ENCODE measurements at places on chromosomes 16 and 17. TPM values are rescaled to one million over a fixed set of nuclear protein-coding genes. Genes with fewer than 3 reads are reported as not detected.

CALB2 gene
- total RNA-seq = not detected

CDH5 gene
- 14.2 TPM for total RNA-seq

TPSAB1 gene
- total RNA-seq = not detected

DHRS7C gene
- not detected for total RNA-seq

EVPLL gene
- total RNA-seq = not detected

CACNA1G gene
- 0.60 TPM for total RNA-seq

ABHD15 gene
- total RNA-seq = 12.1 TPM

LAT gene
- total RNA-seq = 6.7 TPM

CRISPLD2 gene
- total RNA-seq = 68.6 TPM

C17orf50 gene
- not detected for total RNA-seq

OTOA gene
- not detected for total RNA-seq

VTN gene
- total RNA-seq = 17.4 TPM

PRR29 gene
- 3.8 TPM for total RNA-seq

MPDU1 gene
- 115 TPM for total RNA-seq

HS3ST3A1 gene
- 20.0 TPM for total RNA-seq

PPP1R27 gene
- total RNA-seq = not detected

KIF19 gene
- not detected for total RNA-seq

PRPF8 gene
- total RNA-seq = 82.6 TPM

NHERF1 gene
- 16.1 TPM for total RNA-seq

CCL15 gene
- not detected for total RNA-seq

CFAP97D1 gene
- total RNA-seq = not detected

C16orf96 gene
- total RNA-seq = 0.09 TPM

KRT27 gene
- total RNA-seq = not detected

SSTR5 gene
- total RNA-seq = not detected

TBC1D3G gene
- total RNA-seq = not detected

CAMKK1 gene
- total RNA-seq = 2.0 TPM

VAT1L gene
- 1.3 TPM for total RNA-seq

SDR42E1 gene
- total RNA-seq = under 0.01 TPM

MPP2 gene
- total RNA-seq = 2.6 TPM

ICAM2 gene
- total RNA-seq = 0.77 TPM

ACSM5 gene
- total RNA-seq = not detected

CCDC47 gene
- 38.9 TPM for total RNA-seq

DNAH17 gene
- not detected for total RNA-seq

TMEM92 gene
- total RNA-seq = 0.09 TPM

TMEM256 gene
- total RNA-seq = 83.2 TPM

CCL4 gene
- not detected for total RNA-seq

RNU2-1 gene
- not detected for total RNA-seq

ABCC11 gene
- total RNA-seq = under 0.01 TPM

CD300LB gene
- total RNA-seq = not detected

SOX8 gene
- 1.1 TPM for total RNA-seq

MGAT5B gene
- total RNA-seq = 2.7 TPM

KCNJ2 gene
- total RNA-seq = under 0.01 TPM

FBXO39 gene
- not detected for total RNA-seq

BTBD17 gene
- total RNA-seq = not detected

SMCR8 gene
- 11.4 TPM for total RNA-seq

NLRC5 gene
- 6.7 TPM for total RNA-seq

TNFRSF17 gene
- total RNA-seq = not detected

KAT7 gene
- 17.5 TPM for total RNA-seq

NACA2 gene
- not detected for total RNA-seq

C17orf58 gene
- 21.3 TPM for total RNA-seq

TEX14 gene
- total RNA-seq = 0.17 TPM

NPTX1 gene
- total RNA-seq = not detected

CDRT15 gene
- not detected for total RNA-seq

GPRC5B gene
- total RNA-seq = 16.4 TPM

SDR42E2 gene
- not detected for total RNA-seq

PER1 gene
- total RNA-seq = 45.6 TPM

ASPA gene
- total RNA-seq = 1.4 TPM

TVP23C gene
- 0.77 TPM for total RNA-seq

LRRC36 gene
- total RNA-seq = not detected

IRF8 gene
- total RNA-seq = not detected
